Fibroblast of skin of left quadriceps (primary cell): ENCODE measurements at places on chromosomes 3 and 15.

GRCh38 chr3:122443090-122443489 lies 27.2 kb upstream of the WDR5B start:
- DNase-seq: no peak

DNA sequence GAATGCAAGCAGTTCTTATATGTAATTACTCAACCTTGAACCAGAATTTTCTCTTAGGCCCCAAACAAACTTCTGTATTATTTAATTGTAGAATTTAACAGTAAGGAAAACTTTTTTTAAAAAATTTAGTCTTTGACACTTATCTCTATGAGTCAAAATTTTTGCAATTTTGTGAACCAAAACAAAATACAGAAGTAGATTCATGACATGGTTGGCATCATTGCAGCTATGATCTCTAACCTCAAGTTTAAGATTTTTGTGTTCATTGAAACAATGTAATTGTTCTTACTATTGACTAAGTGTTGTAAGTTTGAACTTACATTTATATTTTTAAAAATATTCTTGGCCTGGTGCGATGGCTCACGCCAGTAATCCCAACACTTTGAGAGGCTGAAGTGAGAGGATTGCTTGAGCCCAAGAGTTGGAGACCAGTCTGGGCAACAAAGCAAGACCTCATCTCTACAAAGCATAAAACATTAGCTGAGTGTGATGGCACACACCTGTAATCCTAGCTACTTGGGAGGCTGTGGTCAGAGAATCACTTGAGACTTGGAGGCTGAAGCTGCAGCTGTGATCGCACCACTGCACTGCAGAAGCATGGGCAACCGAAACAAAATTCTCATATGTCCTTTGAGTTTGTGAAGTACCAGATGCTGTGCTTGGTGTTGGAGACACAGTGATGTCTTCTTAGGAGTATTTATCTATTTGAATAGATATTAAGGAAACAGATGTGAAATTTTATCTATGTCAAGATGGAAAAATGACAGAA lies 39.7 kb downstream of the STT3B start:
- DNase-seq: no peak

GRCh38 chr3:146544002-146544928 lies at the start of gene PLSCR1:
TSS of gene PLSCR1 (minus strand) at chr3:146544607. CDS start at chr3:146536552, 8,055 bp downstream.
- DNase-seq: peak; percentile 86

DNA sequence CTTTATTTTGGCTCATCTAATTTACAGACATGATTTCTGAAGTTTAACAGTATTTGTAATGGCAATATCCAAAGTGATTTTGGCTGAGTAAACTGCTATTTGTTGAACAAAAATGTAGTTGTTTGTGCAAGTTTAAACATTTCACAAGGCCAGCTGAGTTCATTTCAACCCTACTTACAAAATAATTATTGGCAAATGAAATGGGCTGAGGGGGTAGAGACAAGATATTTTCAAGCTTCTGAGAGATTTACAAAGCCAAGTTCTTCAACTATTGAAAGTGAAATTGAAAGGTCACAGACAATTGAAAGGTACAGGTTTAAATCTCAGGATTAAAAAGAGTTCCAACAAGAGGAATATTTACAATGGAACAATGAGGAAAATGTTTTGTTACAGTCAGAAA lies 77.1 kb downstream of the DUT start:
- DNase-seq: no peak

DNA sequence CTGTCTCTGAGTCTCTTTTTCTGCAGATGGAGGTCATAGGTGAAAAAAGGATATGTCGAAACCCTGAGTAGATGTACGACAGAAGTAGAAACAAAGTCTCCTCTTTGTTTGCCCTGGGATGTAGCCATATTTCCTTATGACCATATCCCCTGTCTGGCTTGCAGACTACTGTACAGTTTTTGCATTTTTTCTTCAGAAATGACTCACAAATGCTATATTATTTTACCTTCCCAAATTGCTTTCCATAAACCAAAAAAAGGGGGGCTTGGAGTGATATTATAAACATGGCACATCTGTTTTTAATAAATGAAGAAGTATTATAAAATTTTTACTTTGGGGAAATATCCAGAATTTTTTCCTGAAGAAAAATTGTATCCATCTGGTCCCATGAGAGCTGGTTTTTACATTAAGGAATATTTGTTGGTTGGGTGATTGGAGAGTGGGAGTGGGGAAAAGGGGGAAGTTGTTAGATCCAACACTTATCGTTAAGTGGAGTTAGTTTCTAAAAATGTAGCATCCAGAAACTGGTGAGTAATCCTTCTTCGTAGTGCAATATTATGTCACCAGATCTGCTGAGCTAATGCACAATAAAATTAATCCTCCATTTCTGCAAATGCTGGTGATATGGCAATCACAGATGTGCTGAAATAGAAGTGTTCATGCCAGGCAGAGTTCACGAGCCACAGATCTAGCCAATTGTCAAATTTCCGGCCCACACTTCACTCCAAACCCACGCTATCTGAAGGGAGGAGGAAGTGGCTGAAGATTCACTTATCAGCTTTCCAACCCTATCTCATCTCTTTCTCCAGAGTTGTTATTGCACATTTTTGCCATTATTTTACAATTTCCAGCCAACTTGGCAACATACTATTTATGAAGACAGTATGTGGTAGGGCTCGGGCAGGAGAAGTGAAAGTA lies 313.6 kb upstream of the ATP11B start:
- DNase-seq: peak; percentile 39

DNA sequence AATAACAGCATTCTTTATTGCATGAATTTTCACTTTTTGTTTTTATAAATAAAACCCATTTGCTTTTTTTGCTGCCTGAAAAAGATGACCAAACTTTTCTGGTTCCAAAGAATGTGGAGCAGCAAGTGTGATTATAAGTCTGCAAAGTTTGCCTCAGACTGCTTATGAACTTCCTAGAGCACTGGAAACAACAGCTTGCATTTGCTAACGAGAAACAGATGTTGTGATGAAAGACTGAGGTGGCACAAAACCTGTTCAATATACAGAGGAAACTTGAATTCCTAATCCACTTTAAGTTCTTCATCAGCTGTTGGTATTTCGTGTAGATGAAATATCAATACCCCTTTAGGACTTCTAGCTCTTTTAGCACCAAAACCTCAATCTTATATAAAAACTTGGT lies 9.3 kb downstream of the ZPLD1 start:
- peak; percentile 26 for DNase-seq

DNA sequence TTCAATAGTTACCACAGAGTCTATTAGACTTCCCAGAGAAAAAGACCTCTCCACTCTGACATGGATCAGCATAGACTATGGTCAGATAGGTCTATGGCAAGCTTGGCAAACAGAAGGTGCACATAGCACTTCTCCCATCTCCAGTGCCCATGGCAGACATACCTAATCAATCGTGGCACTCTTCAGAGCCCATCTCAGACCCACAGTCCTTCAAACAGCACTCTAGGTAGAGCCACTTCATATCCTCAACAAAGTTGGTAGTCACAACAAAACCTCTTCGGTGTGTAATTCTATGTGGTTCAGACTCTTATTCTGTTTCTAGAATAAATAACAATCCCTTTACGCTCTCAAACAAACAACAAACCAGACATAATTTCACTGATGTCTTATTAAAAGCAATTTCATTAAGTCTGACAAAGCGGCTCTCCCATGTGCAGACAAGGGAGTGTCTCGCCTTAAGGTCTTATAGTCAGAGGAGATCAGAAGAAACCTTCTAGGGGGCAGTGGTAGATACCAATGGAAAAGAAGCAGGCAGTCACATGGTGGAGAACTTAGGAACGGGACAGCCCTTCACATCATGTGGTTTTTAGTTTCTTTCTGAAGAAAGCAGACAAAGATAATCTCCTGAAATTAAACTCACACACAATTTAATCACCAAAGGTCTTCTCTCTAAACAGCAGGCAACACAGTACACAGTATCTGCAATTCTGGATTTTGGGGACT lies 483.4 kb downstream of the FOXP1 start:
- no peak for DNase-seq

DNA sequence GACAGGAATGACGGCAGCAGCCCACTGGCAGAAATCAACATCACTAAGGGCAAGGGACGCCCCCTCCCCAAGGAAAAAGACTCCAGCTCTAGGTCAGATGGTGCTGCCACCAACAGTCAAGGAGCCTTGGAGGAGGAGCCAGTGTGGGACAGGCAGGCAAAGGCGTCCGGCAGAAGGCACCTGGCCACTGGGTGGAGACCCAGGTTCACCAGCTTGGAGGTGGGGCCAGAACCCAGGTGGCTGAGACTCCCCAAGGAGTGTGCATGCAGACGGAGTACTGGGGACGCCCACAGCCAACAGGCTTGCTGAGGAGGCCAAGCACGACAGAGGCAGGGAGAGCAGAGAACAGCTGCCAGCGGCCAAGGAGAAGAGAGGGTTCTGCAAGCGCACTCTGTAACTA lies 35.2 kb downstream of the PTPN23 start:
- DNase-seq: no peak

- DNase-seq: no peak
Observed at GRCh38 chr15:101539930-101540329, 50.4 kb upstream of the PCSK6 start.

- DNase-seq: no peak
Observed at GRCh38 chr3:177321819-177322218, 124.5 kb upstream of the TBL1XR1 start.

- DNase-seq: no peak
Observed at GRCh38 chr3:184349563-184350470, 11.6 kb downstream of the CLCN2 start.

DNA sequence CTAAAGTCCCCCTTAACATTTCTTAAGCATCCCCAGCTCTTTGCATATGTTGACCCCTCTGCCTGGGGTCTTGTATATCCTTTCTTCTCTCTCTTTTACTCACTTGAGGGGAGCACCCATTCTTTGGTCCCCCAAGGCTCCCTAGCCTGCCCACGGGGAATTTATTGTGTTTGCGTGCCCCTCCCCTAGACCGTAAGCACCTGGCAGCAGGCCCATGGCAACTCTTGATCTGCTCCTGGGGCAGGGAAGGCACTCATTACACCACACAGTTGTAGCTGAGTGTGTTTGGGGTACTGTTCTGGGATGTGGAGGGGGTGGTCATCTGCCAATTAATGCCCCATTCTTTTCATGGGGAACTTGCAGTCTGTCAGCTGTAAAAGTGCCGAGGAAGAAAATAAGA lies 27.3 kb upstream of the SMAD6 start:
- DNase-seq: no peak

DNA sequence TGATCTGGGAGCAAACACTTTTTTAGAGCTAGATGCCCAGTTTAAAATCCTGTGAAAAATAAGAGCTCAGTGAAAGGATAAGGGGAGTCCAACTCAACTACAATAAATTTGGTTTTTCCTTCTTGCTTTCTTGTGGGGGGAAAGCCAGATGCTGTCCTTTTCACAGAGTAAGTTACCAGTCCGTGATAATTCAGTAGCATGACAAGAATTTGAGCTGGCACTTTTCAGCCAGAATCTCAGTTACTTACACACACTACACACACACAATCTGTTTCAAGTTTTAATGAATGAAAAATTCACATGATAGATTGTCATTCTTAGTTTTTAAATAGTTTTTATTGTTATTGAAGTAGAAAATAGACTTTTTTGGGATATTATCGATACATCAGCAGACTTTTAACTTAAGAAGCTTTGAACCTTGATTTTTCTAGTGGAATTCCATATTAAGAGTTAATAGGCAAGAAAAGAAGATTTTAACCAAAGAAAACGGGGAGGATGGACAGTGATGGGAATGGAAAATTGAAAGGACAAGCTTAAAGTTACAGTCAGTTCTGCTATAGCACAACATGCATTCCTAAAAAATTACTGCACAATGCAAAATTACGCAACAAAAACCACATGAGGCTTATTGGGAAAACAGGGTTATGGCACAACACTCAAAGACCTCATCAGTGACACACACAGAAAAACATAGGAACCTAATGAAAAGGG lies 47.0 kb downstream of the PSMD6 start:
- peak; percentile 91 for DNase-seq

- DNase-seq: peak; percentile 86
Observed at GRCh38 chr3:31067004-31067403, 172.5 kb upstream of the GADL1 start.

DNA sequence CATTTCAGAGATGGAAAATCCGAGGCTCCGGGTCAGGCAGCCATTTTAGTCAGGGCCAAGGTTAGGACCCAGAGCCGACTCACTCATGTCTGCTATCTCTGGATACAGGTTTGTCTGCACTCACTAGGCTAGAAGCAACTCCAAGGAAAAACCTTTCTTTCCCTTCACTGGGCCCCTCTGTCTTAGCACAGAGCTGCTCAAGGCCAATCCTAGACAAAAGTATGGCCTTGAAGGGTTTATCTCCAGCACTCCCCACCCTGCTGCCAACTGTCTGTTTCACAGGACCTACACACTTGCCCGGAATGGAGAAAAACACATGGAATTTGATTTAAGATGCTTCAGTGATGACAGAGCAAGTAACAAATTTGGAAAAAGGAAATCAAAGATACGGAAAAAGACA lies 25.6 kb downstream of the ACAN start:
- DNase-seq: no peak

DNA sequence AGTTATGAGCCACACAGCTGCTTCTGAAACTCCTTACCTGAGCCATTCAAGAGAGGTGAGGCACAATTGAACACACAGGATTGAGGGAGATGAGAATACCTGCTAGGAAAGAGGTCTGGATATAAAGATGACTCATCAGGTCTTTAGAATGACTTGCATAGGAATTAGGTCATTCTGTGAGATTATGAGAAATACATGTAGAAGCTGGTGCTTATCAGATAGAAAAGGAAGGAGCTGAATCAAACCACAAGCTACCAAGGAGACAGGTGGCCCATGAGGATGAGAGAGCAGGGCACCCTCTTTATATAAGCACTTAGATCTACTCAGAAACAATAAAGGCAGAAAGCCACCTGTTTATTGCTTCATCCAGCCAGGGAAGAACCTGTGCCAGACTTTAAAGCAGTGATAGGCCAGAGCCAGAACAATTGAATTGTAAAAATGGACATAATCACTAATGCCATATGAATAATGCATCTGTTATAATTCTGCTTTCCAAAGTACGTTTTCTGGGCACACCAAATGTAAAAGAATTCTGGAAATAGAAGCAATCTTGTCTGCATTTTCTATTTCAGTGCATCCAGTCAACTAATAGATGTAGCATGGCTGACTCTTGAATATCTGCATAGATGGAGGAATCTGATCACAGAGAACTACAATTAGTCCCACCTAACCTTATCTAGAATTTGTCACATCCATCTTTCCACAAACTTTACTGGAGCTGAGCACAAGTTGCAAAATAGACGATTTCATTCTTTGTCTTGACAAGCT lies 74.9 kb downstream of the PIK3R4 start:
- DNase-seq: no peak
